Urinary bladder (tissue), 4 donors: ENCODE measurements at places on chromosomes 3 and 15. TPM values are rescaled to one million over a fixed set of nuclear protein-coding genes. Genes with fewer than 3 reads are reported as not detected.

The KIF15 gene
- polyA plus RNA-seq = 0.53 TPM

The ADGRG7 gene
- not detected for polyA plus RNA-seq

The SH2D7 gene
- not detected for polyA plus RNA-seq

The PLAAT1 gene
- 0.60 TPM for polyA plus RNA-seq

The EPHB1 gene
- 0.67 TPM for polyA plus RNA-seq

The DLL4 gene
- polyA plus RNA-seq = 11.2 TPM

The ADPRH gene
- 13.0 TPM for polyA plus RNA-seq

The GP5 gene
- 0.10 TPM for polyA plus RNA-seq

The LMAN1L gene
- 0.33 TPM for polyA plus RNA-seq

The PEAK1 gene
- 15.7 TPM for polyA plus RNA-seq

The DISP2 gene
- polyA plus RNA-seq = 0.27 TPM

The SEMA3B gene
- polyA plus RNA-seq = 35.5 TPM

The INSYN1 gene
- 12.2 TPM for polyA plus RNA-seq

The NLGN1 gene
- polyA plus RNA-seq = 8.4 TPM

The PRICKLE2 gene
- 22.4 TPM for polyA plus RNA-seq

The TMEM207 gene
- not detected for polyA plus RNA-seq

The SLC49A4 gene
- 7.7 TPM for polyA plus RNA-seq

The SPSB4 gene
- 0.29 TPM for polyA plus RNA-seq

The GOLGA8N gene
- polyA plus RNA-seq = 5.5 TPM
